ENCODE measurements at places on chromosomes 12 and 14.

- no peak for DNase-seq
Measured at GRCh38 chr14:75523771-75524171, 1.5 kb downstream of the BATF start.

GRCh38 chr14:104389326-104390220, 190.0 kb upstream of the C14orf180 start:
- peak; percentile 3 for DNase-seq

GRCh38 chr14:105087308-105087962, 22.2 kb upstream of the GPR132 start:
- peak; percentile 72 for DNase-seq

DNA sequence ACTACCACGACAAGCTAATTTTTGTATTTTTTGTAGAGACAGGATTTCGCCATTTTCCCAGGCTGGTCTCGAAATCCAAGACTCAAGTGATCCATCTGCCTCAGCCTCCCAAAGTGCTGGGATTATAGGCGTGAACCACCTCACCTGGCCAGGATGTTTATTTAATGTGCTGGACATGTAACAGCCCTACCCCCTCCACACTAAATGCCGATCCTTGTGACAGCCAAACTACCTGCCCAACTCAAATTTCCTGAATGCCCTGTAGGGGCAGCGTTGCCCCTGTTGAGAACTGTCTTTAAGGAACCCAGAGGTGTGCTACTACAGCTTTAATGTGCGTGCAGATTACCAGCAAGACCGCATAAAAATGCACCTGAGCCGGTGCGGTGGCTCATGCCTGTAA, 48.1 kb downstream of the KCNK13 start:
- no peak for DNase-seq

GRCh38 chr12:56589783-56590182, 40.3 kb downstream of the BAZ2A start:
- DNase-seq, result no peak

DNA sequence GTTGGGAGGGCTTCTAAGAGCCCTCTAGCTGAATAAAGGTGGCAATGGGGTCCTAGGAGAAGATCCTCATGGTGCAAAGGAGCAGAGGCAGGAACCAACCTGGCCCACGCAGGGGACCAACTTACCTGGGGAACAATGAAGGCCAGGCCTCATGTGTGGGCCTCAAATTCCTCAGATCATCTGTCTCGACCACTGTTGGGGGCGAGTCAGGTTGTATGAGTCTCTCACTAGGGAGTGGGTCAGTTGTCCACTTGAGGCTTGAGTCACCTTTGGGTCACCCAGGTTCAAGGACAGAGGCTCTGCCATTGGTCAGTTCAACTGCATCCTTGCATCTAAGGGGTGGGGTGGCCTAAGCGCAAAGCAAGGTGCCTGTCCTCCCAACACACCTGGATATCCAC, 43.7 kb upstream of the BDKRB2 start:
- DNase-seq, result no peak

DNA sequence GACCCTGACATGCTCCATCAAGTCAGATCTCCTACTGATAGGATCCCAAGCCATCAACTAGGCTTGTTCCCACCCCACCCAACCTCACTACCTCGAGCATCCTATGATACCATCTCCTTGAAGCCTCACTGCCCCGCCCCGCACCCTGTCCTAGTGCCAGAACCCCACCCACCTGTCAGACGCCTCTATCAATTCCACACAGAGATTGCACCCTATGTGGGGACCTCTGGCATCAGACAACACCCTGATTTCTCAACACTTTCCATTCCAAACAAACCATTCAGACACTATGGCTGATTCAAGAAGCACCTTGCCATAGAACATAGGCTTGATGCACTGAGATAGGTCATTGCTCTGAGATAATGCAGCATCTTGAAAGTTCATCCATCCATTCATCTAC, 3.1 kb upstream of the GLTP start:
- no peak for DNase-seq

DNA sequence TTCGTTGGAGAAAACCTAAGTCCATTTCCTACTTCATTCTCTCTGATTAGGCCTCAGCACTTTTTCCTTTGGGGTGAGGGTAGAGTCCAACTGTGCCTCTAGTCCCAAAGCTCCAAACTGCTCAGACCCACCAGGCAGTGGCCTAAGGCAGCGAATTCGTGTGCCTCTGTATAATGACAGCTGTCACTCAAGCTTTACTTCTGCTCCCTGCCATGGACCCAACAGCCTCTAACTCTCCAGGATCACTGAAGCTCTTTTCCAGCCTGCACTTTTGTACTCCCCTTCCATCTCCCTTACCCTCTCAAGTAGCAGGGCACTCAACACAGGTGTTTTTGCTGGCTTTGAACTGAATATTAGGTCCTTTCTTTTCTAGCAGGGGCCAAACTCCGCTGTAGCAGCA, 14.8 kb upstream of the OR6S1 start:
- no peak for DNase-seq

DNA sequence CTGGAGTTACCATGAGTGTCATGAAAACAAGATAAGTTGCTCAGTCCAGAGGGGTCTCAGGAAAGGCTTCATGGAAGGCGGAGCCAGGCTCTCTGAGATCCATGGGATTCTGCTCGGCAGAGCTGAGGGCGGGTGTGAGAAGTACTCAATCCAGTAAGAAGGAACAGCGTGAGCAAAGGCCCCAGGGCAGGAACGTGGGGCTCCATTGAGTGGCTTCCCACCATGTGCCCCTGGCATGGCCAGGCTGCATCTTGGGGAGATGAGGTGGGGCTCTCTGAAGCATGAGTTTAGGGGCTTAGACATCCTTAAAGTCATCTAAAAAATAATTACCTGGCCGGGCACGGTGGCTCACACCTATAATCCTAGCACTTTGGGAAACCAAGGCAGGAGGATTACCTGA, 58.0 kb downstream of the ARL6IP4 start:
- no peak for DNase-seq

- no peak for DNase-seq
Measured at GRCh38 chr12:50661300-50662115, 102.4 kb upstream of the ATF1 start.

GRCh38 chr12:48580831-48581230, 11.0 kb upstream of the LALBA start:
- no peak for DNase-seq

GRCh38 chr12:51726161-51726560, 122.4 kb downstream of the FIGNL2 start:
- no peak for DNase-seq

DNA sequence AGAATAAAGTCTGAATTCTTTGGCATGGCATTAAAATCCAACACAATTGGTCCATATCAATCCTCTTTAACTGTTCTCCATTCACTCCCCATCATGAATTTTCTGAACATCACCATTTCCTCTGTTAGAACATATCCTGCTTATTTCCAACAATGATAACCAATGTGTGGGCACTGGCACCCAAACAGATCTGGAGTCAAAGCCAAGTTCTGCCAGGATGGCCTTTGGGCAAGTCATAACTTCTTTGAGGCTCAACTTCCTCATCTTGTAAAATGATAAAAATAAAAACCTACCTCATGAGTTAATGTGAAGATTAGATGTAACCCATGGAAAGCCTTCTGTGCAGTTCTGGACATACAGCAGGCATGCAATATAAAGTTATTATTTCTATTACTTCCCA, 12.5 kb downstream of the PAWR start:
- no peak for DNase-seq

GRCh38 chr12:106110626-106111300, 28.0 kb downstream of the NUAK1 start:
- DNase-seq, result no peak

GRCh38 chr14:103928011-103928890, at the start of gene TDRD9:
TSS of gene TDRD9 (plus strand) at chr14:103928456. CDS start at chr14:103928510, 54 bp downstream.
- no peak for DNase-seq

- no peak for DNase-seq
Measured at GRCh38 chr12:109592195-109592904, 18.8 kb downstream of the MVK start.

GRCh38 chr12:103560604-103561101, 26.4 kb upstream of the STAB2 start:
- no peak for DNase-seq

GRCh38 chr14:36507847-36508417, 12.1 kb downstream of the NKX2-1 start:
- no peak for DNase-seq

- no peak for DNase-seq
Measured at GRCh38 chr12:71719647-71720370, 33.9 kb downstream of the TMEM19 start.

GRCh38 chr14:105118646-105119407, 49.7 kb downstream of the JAG2 start:
- no peak for DNase-seq

DNA sequence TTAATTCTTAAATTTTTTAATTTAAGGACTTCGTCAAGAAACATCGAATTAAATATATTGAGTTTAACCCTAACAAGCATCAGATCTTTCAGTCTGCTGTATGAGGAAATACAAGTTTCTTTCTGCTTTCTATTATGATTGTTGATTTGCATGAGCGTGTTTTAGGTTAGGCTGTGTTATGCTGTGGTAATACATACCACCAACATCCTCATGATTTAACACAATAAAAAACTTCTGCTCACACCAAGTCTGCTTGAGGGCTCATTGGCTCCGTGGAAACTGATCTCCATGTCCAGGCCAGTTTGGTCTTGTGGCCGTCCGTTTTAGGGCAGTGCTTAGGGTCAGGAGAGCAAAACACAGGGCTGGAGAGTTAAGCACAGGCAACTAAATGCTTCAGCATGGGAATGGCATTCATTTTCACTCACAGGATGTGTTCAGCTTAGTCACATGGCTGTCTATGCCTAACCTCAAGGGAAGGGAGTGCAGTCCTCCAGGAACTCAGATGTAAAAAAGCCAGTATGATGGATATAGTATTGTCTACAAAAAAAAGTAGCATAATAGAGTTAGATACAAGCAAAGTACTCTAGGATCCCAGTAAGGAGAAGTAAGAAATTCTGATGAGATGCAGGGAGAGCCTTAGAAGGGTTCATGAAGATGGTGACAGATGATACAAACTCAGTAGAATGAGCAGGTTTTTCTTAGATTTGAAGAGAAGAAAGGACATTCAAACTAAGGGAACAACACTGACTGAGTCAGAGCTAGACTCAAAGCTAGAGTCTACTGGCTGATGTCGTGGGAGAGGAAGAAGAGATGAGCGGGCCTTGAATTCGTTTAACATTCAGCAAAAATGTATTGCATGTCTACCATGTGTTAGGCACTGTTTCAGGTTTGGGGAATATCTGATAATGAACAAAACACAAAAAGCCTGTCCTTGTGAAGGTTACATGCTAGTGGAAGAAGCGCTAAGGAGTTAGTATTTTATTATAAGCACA, 16.3 kb downstream of the MARK3 start:
- DNase-seq, result no peak

DNA sequence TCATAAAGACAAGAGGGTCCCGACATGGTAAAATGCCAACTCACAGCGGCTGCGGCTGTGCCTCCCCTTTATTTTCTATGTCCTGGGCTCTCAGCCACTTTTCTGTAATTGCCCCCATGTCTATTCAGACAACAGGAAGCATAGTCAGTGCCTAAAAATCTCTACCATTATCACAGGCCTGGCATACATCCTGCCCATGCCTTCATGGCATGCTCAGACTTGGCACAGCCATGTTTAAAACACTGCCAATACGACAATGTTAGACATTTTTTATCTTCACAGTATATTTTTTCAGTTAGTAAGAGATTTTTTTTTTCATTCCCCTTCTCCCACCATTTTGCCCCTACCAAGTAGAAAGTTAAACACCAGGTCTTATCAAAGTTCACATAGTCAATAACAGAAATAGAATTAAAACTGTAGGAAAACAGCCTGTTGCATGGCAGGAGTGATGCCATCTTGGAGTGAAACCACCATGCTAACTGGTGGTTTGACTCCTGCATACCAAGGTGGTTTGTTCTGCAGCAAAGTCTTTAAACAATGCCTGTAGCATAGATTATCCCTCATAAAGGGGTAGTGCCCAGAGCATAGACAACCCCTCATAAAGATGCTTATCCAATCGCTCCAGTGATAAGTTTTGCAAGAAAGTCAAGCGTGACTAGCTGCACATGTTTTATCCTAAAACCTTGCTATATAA, 18.9 kb upstream of the CERS5 start:
- no peak for DNase-seq

GRCh38 chr12:18799561-18799960, 61.6 kb downstream of the CAPZA3 start:
- no peak for DNase-seq

DNA sequence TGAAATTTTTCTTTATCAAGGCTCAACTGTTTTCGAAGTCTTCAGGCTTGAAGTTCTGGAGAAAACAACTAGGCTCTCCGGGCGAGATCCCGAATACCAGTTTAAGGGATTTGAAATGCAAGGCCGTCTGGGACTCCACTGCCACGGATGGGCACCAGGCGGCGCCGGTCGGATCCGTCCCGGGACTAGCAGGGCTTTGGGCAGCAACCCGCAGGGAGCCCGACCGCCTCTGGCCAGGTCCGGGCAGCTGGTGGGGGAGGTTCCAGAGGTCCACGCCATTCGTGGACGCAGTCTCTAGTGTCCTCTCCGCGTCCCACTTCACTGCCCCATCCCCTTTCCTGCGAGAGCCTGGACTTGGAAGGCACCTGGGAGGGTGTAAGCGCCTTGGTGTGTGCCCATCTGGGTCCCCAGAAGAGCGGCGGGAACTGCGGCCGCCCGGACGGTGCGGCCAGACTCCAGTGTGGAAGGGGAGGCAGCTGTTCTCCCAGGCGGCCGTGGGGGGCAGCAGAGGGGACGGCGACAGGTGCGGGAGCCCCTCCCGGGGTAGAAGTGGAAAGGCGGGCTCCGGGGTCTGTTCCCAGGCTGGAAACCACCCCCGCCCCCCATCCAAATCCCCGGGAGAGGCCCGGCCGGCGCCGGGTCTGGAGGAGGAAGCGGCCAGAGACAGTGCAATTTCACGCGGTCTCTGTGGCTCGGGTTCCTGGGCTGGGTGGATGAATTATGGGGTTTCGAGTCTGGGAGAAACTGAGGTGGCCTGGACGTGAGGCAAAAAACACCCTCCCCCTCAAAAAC, 838 bp upstream of the ERBB3 start:
- DNase-seq, result peak; percentile 31

- no peak for DNase-seq
Measured at GRCh38 chr14:62143245-62143644, 381.0 kb downstream of the SNAPC1 start.

DNA sequence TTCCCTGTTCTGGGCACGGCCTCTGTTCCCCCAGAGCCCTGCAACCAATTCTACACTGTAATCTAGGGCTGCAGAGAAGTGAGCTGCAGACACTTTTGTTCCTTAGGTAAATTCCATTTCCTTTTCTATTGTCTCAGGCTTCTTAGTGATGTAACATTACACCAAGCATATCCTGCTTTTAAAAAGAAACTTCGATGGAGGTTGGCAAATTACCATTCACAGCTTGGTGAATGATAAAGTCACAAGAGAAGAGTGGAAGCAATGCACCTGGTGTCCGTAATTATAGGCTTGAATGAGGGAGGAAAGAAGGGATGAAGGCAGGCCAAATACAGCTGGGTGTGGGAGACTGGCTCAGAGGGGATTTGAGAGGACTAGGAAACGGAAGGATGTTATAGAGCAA, 68.6 kb downstream of the PPM1A start:
- DNase-seq, result no peak
